Fibroblast of lung (primary cell): ENCODE measurements at places on chromosomes 2 and 18.

- peak; percentile 22 for DNase-seq
Observed at GRCh38 chr2:137838255-137839092, 125.8 kb upstream of the HNMT start.

DNA sequence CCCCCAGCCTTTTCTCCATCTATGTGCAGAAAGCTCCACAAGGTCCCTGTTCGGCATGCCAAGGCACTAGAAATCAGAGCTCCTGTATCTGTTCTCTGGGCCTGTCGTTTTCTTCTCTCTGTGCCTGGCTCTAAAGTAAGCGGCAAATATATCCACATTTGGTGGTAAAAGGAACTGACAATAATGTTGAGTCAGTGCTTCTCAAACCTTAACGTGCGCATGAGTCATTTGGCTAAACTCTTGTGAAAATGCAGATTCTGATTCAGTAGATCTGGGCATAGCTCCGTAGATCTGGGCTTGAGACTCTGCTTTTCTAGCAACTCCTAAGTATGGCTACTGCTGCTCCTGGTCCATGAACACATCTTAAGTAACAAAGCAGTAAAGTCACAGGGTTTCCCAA is 16.5 kb upstream of the ACSL3 start:
- peak; percentile 94 for DNase-seq

DNA sequence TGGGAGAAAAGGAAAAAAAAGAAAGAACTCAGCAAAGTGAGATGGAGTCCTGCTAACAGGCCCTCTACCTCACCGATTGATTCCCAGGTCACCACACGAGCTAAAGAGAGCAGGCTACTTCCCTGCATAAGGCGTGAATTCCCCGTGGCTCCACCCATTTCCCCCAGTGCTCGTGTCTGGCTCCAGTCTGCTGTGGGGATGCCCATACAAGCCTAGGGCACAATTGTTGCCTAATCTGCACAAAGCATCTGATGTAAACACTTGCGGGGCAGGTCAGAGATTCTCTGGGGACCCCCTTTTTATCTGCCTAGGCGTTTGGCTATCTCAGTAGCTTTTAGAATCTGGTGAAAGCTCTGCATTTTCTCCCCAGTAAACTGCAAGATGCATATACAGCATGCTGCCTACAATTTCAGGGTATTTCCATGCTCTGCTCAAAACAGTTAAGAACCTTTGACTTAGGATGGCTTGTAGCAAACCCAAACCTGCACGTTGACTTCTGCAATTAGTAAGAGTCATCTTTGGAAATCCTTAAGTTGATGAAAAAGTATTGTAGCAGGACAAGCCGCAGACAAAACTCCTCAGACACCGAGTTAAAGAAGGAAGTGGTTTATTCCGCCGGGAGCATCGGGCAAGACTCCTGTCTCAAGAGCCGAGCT is 34.8 kb downstream of the MYO3B start:
- no peak for DNase-seq

DNA sequence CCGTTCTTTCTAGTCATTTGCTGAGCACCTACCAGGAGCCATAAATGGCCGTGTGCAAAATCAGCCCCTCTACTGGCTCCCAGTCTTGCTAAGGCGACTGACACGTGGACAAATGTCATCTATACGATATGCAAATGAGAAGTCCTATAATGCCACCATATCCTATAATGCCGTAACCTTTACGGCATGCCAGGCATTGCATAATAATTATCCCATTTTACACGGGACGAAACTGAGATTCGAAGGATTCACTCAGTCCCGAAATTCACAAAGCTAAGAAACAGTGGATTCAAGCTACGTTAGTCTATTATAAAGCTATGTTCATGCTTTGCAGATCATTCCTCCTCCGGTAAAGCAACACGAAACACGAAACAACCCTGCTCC is 34.1 kb upstream of the RNF149 start:
- DNase-seq: no peak

- DNase-seq: no peak
Observed at GRCh38 chr2:147051814-147052213, 793.0 kb upstream of the ACVR2A start.

GRCh38 chr2:85909005-85909404 is 20.2 kb upstream of the ST3GAL5 start:
- DNase-seq: no peak

GRCh38 chr2:25165992-25166875 is 2.1 kb downstream of the POMC start:
- peak; percentile 6 for DNase-seq

DNA sequence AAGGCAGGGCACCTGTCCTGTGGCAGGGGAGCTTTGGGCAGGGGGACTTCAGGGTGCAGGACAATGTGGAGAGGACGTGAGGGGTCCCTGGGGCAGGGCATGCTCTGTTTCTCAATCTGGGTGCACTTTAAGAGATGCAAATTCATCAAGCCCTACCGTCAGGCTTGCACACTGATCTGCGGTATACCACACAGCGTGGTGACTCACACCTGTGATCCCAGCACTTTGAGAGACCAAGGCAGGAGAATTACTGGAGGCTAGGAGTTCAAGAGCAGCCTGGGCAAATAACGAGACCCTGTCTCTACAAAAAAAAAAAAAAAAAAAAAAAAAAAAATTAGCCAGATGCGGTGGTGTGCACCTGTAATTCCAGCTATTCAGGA is 10.2 kb upstream of the GPC1 start:
- no peak for DNase-seq

- no peak for DNase-seq
Observed at GRCh38 chr2:13002536-13003331, 286.0 kb downstream of the TRIB2 start.

GRCh38 chr2:15182275-15182674 is 378.9 kb downstream of the NBAS start:
- DNase-seq: no peak

- DNase-seq: no peak
Observed at GRCh38 chr2:112004253-112004645, 50.8 kb upstream of the TMEM87B start.

- no peak for DNase-seq
Observed at GRCh38 chr2:32182667-32183066, 17.0 kb downstream of the SLC30A6 start.

- peak; percentile 25 for DNase-seq
Observed at GRCh38 chr2:67845621-67846369, 217.0 kb downstream of the C1D start.
